ENCODE measurements at places on chromosomes 2 and 18.

DNA sequence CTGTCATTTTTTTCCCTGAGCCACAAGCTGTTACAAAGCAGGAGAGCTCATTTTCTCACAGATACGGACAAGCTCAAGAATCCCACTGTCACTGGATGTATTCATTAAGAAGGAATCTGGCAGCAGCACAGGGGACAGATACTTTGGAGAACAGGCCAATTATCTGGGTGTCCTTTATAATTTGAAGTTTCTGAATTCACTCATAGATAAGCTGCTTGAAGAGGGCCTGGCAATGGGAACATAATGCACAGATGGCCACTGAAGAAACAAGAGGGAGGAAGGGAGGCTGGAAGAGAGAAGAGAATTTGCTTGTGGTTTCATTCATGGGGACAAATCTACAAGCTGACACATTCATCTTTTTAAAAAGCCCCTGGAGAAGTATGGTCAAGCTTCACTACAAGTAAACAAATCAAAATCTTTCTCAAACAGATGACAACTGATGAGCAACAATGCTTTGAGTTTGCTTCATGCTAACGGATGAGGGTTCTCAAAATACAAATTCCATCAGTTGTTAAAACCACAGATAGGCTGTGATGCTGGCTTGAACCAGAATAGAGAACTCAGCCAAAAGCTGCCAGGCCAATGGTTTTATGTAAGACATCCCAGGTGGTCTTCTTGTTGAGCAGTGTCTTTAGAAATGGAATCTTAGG, 11.9 kb downstream of the BCL2 start:
- DNase-seq, result no peak

- DNase-seq, result no peak
Observed at GRCh38 chr2:129490641-129491040, 488.8 kb upstream of the RAB6C start.

- DNase-seq, result no peak
Observed at GRCh38 chr2:20758997-20759396, 63.9 kb downstream of the LDAH start.

DNA sequence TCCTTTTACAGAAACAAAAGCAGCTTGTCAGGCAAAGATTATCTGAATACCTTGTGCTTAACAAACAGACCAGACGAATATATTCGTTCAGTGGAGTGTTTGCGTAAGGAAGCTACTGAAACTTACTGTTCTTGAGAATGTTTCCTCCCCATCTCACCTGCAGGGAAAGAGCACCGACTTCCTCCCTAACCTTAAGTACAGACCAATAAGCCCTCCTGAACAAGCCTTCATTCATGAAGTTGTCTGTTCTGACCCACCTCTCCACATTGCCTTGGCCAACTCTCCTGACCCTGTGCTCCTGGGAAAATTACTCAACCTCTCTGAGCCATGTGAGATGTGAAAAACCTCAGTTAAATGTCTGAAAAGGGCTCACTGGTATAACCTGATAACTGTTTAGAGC, 35.2 kb downstream of the STK39 start:
- no peak for DNase-seq

- DNase-seq, result no peak
Observed at GRCh38 chr2:213022987-213023386, 128.4 kb downstream of the IKZF2 start.

GRCh38 chr2:28088970-28089369, 198.4 kb downstream of the BABAM2 start:
- no peak for DNase-seq

GRCh38 chr2:155733091-155733853, 599.2 kb downstream of the NR4A2 start:
- DNase-seq, result no peak

DNA sequence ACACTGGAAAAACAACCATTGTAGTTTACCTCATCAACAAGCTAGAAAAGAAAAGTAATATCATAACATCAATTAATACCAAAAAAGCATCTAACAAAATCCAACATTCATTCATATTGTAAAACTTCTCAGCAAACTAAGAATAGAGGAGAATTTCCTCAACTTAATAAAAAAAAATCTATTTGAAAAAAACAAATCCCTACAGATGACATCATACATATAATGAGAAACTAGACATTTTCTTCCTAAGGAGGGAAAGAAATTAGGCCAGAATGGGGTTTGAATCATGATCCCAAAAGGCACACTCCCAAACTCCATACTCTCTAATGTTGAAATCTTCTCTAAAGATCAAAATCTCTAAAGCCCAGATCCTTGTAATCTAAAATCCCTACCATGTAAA, 460.0 kb downstream of the IRS1 start:
- DNase-seq, result no peak

DNA sequence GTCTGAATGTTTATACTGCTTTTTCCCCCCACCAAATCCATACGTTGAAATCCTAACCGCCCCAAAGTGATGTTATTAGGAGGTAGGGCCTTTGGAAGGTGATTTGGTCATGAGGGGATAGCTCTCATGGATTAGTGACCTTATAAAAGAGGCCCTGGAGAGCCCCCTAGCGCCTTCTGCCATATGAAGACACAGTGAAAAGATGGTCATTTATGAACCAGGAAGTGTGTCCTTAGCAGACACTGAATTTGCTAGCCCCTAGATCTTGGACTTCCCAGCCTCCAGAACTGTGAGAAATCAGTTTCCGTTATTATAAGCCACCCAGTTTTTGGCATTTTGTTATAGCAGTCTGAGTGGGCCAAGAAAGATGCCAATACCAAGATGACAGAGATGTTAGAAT, 7.2 kb upstream of the TSN start:
- peak; percentile 13 for DNase-seq

DNA sequence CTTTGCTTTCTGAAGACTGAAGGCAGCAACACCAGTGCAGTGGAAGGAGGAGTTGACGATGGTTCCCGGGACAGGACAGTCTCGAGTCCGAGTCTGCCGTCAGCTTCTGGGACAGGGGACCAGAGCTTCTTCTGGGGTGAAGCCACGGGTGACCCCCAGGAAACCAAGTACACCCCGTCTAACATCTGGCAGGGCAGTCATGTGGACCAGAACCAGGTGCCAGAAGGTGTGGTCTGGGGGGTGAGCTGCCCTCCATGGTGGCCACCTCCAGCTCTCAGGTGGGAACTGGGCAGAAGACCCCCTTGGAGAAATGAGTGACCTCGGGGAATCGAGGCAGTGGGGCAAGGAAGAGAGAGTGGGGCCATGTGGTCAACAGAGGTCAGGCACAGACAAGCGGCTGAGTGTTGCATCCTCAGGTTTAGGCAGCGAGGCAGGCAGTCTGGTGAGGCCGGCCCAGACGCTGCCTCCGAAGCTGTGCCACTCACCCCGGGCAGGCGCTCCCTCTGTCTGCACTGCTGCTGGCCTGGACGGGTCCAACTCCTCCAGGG, 204.3 kb downstream of the HDAC4 start:
- DNase-seq, result no peak

- DNase-seq, result peak; percentile 12
Observed at GRCh38 chr2:54858021-54858681, 134.7 kb downstream of the EML6 start.

GRCh38 chr2:36499128-36499820, 98.7 kb downstream of the FEZ2 start:
- DNase-seq, result no peak

DNA sequence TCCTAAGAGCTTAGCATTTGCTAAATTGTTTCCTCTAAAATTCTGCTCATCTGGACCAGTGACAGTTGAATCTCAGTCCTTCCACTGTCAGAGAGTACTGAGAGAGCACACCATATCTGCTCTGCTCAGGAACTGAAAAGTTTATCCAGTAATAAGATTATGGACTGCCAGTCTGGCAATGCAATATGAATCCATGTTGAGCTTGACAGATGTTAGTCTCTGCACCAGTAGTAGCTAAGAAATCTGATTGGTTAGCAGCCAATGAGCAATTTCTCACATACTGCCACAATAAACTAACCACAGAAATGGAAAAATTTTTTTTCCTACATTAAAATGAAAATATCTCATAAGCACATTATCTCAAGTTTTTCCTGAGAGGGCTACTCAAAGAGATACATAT, 2.3 kb downstream of the PRKD3 start:
- DNase-seq, result peak; percentile 13

- DNase-seq, result no peak
Observed at GRCh38 chr2:38045811-38046210, 30.1 kb downstream of the CYP1B1 start.

GRCh38 chr2:219562049-219563020, 9.0 kb downstream of the OBSL1 start:
- no peak for DNase-seq

DNA sequence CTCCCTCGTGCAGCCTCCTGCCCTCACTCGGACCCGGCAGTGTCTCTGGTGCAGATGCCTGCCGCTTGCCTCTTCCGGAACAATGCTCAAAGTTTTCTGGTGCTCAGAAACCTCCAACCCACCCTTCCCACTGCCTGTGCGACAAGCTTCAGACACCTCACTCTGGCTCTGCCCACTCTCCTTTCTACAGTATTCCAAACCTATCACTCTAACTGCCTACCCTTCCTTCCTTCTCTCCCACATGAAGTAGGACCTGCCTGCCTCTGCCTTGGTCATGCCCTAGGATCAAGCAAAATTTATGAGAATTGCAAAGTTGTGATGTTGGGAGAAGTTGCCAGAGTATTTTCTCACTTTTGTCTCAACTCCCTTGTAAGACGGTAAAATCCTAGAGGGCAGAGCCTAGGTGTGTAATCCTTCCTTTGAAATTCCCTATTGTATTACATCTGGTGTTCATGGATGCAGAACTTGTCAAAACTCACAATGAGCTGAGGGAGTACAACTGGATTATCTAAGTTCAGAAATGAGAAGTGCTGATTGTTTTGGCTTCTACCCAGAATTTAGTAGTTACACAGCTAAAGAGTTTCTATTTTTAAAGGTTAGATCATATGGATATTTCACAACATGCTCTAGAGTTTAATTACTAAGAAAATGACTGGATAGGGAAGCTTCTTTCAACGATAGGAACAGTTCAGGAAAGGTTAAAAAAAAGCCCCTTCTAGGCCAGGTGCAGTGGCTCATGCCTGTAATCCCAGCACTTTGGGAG, 7.2 kb downstream of the NPC1 start:
- no peak for DNase-seq

- DNase-seq, result no peak
Observed at GRCh38 chr18:3306391-3306790, 44.5 kb downstream of the MYL12B start.

DNA sequence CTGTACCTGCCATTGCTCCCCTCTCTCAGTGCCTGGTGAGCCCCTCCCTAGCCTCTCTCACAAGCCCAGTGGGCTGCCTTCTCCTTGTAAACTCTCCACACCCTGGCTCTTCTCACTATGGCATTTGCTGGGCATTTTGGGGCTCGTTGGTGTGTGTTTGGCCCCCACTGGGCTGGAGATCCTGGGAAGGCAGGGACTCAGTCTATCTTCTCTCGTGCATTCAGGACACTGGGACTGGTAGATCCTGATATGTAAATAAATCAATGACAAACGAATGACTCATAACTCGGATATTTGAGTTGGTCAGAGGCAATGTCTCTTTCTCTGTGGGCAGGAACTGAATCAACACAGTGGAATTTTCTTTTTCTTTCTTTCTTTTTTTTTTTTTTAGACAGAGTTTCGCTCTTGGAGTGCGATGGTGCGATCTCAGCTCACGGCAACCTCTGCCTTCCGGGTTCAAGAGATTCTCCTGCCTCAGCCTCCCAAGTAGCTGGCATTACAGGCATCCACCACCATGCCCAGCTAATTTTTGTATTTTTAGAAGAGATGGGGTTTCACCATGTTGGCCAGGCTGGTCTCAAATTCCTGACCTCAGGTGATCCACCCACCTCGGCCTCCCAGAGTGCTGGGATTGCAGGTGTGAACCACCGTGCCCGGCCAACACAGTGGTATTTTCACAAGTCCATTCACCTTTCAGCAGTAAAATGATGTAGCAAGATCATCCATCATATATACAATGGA, 144.6 kb upstream of the SPRED2 start:
- DNase-seq, result peak; percentile 77

DNA sequence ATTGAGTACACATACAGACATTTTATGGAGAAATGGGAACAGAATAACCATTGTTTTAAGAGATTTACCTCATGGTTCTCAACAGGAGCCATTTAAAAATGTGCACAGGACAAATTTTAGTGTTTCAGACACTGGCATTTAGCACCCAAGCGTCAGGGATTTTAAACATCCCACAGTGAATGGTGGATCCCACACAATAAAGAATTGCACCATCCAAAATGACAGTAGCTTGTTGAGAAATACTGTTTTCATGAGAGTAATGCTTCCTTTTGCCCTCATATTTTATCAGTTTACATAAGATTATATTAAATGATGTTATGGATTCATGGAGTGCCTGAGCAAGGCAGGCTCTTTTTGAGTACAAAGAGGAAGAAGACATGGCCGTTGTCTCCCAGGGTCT, 54.0 kb downstream of the MFSD6 start:
- DNase-seq, result no peak

GRCh38 chr2:25651066-25651465, 22.3 kb downstream of the DTNB start:
- DNase-seq, result no peak

GRCh38 chr18:28175930-28176697, 816 bp downstream of the CDH2 start:
- DNase-seq, result no peak

DNA sequence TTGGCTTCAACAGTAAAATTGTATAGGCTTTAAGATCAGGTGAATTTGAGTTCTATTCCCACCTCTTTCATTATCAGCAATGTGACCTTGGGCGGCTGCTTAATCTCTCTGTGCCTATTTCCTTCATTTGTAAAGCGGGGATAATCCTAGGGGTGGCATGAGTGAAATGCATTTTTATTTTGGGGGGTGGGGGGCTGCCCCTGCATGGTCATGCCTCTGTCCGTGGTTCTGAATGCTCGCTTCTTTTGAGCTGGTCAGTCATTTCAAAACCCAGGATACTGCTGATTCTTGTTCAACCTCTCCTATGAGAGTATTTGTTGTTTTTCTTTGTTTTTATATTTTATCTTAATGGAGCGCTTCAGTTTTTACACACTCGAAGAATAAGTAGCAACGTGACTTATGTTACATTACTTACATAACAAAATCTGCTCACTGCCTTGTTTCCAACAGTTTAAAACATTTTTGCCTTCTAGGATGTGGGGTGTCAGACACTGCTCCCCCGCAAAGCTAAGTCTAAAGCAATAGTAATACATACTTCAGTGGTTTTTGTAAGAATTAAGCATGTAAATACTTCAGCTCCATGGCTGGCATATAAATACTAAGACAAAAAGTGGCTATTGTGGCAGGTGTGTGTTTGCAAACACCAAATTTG, 152.6 kb upstream of the PELI1 start:
- DNase-seq, result no peak

DNA sequence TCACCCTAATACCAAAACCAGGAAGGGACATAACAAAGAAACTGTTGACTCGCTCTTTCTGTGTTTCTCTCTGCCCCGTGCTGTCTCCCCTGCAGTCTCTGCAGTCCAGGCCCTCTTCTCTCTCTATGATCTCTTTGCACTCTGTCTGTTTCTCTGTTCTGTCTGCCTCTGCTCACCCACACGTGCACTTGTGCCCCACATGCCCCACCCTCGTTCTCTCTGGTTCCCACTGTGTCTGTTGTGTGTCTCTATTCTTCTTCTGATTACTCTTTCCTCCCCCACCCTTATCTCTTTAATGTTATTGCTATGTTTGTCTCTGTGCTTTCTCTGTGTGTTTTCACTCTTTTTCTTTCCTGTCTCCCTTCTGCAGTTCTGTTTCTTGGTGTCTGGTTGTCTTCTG, 54.0 kb downstream of the NAT8 start:
- DNase-seq, result no peak
